ENCODE measurements at places on chromosomes 7 and 10. TPM values are rescaled to one million over a fixed set of nuclear protein-coding genes. Genes with fewer than 3 reads are reported as not detected.

SH2D4B gene
- total RNA-seq, result not detected

SFTPA1 gene
- total RNA-seq, result not detected

SPDYE3 gene
- total RNA-seq, result not detected

FAM25A gene
- total RNA-seq, result not detected

KIAA1549 gene
- total RNA-seq, result 0.85 TPM

COL26A1 gene
- not detected for total RNA-seq

CPSF4 gene
- total RNA-seq, result 57.7 TPM

DNA sequence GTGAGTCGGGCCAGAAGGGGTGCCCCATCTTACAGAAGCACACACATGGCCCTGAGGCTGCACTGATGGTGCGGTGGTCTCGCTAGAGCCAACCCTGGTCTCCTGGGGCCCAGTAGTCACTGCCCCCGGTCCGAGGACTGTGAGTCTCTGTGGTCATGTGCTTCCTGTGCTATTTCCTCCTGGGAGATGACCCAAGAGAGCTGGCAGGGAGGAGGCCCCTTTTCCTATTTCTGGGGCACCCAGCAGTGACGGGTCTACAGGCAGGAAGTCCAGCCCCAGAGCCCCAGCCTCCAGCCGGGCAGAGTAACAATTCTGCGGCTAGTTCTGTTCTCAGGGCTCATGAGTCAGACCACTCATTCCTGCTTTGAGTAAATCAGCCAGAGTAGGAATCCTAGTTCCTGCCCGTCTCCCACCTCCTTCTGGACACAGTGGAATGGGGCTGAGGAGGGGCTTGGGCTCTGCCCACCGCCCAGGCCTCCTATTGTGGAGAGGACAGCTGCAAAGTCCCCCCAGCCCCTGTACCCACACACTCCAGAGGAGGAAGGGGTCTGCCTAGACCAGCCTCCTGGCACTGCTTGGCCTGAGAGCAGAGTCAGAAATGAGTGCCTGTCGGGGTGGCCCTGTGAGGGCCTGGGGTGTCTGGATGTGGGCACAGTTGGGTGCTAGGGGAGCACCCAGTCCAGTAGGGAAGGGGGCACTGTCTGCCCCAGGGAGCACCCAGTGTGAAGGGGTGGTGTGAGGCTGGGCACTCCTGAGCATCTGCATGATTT lies 80.5 kb upstream of the PPIF start:
- peak; percentile 67 for DNase-seq

- DNase-seq, result no peak
These were observed 321.2 kb downstream of the PTPRN2 start for GRCh38 chr7:158266426-158266816.

GRCh38 chr7:101576998-101577397 lies 52.1 kb downstream of the MYL10 start:
- no peak for DNase-seq

DNA sequence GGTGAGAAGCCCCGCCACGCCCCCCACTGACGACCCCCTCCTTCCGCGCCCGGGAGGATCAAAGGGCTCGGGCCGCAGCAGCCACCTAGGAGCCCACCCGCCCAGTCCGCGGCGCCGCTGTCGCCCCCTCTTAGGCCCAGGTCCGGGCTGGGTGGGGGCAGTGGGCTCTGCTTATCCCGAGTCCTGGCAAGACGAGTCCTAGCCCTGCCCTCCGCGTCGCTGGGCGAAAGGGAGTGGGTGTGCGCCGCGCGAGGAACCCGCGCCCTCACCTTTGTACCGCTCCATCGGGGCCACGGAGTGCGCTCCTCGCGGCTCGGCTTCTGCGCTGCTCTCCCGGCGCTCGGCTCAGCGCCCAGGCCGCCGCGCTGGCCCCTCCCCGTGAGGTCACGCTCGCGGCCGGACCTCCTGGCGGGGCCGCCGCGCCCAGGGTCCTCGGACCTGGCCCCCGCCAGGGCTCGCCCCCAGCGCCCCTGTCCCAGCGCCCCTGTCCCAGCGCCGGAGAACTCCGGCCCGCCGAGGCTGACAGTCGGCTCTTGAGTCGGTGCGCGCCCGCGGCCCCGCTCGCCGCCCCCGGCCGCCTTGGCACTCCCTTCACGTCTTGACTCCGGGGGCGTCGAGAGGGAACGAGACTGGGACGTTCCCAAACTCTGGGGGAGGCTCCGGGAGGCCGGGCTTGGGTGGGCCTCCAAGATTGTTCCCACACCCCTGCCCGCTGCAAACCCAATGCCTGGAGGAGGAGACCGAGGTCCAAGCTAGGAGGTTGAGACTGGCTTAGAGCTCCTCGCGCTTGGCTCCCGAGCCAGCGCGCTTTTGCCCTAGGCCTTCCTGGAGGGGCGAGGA lies at the start of gene AFAP1L2:
Gene AFAP1L2 (minus strand): TSS at position 332 of the 840 bp plus-strand sequence. CDS start 47 bp downstream, at position 285.
- no peak for DNase-seq

- no peak for DNase-seq
These were observed 183.3 kb downstream of the STK31 start for GRCh38 chr7:23893176-23893941.

GRCh38 chr10:79586933-79587332 lies 23.8 kb upstream of the SFTPA1 start:
- DNase-seq, result no peak

DNA sequence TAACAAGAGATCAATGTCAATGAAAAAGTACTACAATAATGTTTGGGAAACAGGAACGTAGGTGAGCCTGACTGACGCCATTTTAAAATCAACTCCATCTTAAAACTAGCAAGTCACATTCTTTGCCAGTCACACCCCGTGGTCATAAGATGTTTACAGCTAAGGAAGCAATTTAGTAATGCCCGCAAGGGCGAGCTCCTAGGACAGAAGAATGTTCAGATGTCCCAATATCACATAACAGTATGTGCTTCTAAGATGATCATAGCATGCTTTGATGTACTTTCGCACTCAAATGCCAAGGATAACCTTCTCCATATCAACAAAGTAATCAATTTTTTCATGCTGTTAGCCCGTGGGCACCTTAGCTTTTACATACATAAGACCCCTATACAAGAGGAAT lies 113.8 kb upstream of the EGFR start:
- no peak for DNase-seq

DNA sequence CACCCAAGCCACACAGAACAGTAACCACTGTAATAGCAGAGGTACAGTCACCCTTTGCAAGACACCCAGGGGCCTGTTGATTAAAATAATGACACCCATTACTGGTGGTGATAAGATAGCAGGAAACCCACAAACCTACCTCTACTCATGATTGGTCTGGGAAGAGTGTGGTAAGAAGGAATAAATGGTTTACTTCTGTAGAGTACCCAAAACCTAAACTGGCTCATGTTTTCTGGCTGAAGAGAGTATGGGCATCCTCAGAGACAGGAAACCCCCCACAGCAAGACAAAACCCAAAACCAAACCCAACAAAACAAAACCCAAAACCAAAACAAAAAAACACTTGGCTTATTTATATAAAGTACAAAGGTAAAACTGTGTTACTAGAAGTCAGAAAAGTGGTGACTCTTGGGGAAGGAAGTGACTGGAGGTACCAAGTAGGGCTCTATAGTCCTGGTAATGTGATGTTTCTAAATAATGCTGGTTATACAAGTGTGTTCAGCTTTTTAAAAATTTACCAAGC lies 15.5 kb upstream of the DNAJB12 start:
- no peak for DNase-seq

- DNase-seq, result no peak
These were observed 12.9 kb upstream of the SNX10 start for GRCh38 chr7:26278770-26279169.

DNA sequence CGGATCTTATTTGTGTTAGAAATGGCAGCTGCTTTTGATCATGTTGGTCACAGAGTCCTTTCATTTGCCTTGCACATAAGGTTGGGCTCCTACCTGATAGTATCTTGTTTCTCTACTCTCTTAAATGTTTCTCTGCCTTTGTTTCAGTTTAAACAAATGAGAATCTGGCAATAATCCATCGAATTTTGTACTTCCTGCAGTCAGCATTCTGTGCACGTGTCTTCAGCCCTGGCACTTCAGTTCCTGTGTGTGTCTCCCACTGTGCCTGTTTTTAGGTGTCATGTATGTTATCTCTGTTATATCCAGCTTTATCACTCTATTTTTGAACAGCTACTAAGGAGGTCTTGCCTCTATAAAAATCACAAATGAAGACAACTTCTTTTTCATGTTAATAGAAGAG lies 28.4 kb upstream of the PTER start:
- DNase-seq, result no peak

DNA sequence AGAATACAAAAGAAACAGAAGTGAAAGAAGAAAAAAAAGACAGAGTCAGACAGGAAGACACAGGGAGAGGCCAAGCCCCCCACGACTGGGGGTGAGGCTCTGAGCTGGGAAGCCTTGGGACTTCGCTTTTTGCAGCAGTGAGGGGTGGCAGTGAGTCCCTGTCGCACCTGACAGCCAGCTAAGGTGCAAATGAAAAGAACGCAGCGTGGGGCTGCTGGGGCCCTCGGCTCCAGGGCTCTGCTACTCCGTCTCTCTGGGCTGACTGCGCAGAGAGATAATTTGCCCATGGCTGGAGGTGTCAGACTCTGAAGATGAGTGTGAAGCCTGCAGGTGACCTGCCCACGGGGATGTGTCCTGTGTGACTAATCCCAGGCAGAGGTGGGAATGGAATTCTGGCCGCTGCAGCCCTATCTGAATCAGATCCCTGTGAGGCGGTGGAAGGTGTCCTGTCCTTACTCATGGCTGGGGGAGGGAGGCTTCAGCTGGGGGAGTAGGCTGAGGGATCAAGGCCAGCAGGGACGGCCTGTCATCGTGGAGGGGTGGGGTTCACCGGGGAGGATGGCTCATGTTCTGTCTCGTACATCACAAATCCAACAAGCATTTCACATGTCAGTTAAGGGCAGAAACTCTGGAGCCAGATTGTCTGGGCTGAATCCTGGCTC lies 96.4 kb downstream of the SLIT1 start:
- DNase-seq, result no peak

DNA sequence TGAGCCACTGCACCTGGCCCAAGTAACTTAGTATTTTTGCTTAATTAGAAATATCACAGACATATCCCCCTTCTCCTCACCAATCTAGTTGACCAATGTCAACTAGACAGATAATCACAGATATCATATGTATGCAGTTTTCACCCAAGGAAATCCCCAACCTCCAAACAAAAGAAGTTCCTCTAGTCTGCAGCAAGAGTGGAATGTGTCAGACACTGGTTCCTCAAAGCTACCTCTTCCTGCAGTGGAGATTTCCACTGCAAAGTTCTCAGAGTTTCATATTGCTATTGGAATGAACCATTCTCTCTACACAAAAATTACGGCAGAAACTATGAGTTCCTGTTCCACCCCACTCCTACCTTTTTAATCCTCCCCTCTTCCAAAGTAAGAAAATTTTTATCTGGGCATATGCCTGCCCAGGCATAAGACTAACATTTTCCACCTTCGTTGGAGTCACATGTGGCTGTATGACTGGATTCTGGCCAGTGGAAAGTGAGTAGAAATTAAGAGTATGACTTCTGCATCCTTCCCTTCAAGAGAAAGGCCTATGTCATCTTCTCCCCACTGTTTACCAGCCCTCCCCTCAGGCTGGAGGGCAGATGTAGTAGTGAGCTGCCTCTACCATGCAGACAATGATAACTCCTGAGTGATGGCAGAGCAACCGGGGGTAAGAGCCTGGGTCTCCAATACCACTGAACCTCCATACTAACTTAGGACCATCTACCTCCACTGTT lies 103.0 kb downstream of the MYOF start:
- peak; percentile 63 for DNase-seq

DNA sequence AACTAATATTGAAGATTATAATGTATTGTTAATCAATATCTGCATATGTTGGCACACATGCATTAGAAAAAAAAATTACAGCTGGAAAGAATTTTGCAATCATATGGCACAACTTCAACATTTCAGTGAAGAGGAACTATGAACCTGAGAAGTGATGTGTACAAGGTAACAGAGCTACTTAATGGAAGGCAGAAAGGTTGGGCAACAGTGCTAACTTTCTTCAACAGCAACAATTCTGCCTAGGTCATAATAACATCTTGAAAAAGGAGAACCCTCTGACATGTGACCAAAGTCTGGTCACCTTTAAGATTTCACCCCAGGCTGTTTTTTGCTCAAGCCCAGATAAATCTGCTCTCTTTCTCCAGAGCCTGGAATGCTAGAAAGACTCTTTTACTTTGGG lies 47.9 kb upstream of the SKAP2 start:
- DNase-seq, result no peak

GRCh38 chr10:124003070-124003419 lies 90.4 kb downstream of the CHST15 start:
- DNase-seq, result no peak

DNA sequence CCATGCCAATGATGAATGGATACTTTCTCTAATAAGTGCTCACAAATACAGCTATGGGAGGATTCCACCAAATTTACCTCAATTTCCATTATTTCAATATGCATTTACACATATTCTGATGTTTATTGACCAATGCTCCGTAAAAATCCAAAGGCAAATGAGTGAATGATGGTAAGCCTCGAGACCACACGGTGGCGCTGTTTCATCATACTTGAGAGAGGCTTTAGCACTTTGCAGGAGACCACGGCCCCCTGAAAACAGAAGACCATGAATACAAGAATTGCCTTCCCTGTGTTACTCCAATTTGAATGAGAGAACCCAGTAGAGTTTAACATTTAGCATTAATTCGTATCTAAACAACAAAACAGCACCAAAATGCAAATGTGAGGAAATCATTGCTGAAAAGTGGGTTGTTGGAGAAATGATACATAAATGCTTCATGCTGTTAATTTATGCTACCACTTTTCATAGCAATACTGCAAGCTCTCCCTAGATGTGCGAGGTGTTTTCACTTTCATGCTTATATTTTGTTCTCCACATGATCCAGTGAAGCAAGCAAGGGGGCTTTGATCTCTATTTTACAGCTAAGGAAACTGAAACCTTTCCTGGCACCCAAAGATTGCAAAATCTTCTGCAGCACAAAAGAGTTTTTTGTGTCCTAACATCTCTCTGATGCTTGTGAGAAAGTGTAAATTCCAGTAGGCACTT lies 35.4 kb downstream of the TRIL start:
- peak; percentile 71 for DNase-seq

DNA sequence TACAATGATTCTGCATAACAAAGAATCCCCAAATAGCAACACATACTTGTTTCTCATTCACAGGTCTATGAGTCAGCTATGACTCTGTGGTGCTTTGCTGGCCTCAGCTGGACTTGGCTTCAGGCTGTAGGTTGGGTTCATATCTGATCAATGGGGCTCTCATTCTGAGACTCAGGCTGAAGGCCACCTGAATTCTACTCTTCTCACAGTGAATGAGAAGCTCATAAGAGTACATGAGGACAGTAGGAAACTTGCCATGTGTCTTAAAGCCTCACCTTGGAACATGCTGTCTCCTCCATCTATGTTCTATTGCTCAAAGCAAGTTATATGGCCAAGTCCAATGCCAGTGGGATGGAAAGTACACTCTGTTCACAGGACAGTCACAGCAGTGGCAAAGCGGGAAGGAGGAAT lies 292.9 kb downstream of the BMPER start:
- DNase-seq, result no peak

GRCh38 chr7:134357486-134357885 lies 40.8 kb upstream of the SLC35B4 start:
- no peak for DNase-seq
